Activated T-helper 1 cell treated with anti-CD3 and anti-CD28 coated beads, Interleukin-12 subunit alpha, Interleukin-12 subunit beta, Interleukin-2, Interleukin-4 antibody, amounts not matched to agents 30 ng/mL and 10 ng/mL and 1 ng/mL, durations not matched to agents 14 hours and 24 hours and 36 hours (primary cell): ENCODE measurements at places on chromosomes 5 and 9. TPM values are rescaled to one million over a fixed set of nuclear protein-coding genes. Genes with fewer than 3 reads are reported as not detected.

The FGF10 gene
- not detected in 2 replicates for total RNA-seq

The CD72 gene
- total RNA-seq: 8.3 and 9.6 TPM in 2 replicates

The GOLM1 gene
- total RNA-seq: 8.1 and 10.1 TPM in 2 replicates

The MSH3 gene
- 20.2 and 20.7 TPM in 2 replicates for total RNA-seq

The TEX48 gene
- total RNA-seq: 1.0 and 1.2 TPM in 2 replicates

The PLPP7 gene
- total RNA-seq: 0.10 TPM in 1 of 2 replicates, not detected in the other

The ARHGEF39 gene
- 7.9 and 8.8 TPM in 2 replicates for total RNA-seq

The DOLK gene
- 17.7 and 18.1 TPM in 2 replicates for total RNA-seq
